ENCODE measurements at places on chromosomes 7 and 10.

GRCh38 chr7:33221390-33221789, 92.0 kb downstream of the BBS9 start:
- DNase-seq, result no peak

- DNase-seq, result no peak
Measured at GRCh38 chr7:82319674-82320118, 123.9 kb downstream of the CACNA2D1 start.

DNA sequence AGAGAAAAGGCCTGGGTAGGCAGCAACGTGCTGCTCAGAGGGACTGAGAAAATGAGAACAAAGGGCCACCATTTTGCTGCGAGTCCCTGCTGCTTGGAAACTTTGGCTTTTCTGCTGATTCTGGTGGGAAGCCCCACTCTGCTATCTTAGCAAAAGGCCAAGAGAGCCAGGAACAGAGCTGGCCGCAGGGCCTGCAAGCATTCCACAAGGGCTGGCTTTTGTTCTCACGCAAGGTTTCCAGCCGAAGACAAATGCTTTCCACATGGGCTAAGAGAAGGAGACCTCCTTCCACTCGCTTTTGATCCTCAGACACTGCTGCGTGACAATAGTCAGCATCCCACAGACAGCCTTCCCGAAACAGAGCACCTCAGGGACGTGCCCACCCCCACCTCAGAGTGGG, 163.1 kb downstream of the ARHGAP12 start:
- DNase-seq, result no peak

- peak; percentile 43 for DNase-seq
Measured at GRCh38 chr10:32959006-32959920, 1.2 kb upstream of the ITGB1 start.

DNA sequence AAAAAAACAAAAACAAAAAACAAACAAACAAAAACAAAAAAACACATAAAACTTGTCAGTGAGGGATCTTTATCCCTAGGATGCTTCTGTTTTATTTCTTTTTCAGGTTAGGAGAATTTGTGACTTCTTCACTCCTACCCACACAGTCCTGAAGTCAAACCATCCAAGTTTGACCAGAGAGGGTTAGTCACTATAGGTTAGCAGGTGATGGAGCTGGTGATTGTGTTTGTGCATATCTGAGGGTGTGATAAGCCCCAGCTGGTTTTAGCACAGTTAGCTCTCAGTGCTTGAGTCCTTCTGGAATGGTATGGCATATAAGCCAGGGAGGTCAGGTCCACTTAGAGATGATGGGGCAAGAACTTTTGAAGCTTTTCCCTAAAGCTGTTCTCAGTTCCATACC, 11.8 kb upstream of the IKZF1 start:
- no peak for DNase-seq

- no peak for DNase-seq
Measured at GRCh38 chr10:125592897-125593296, 90.1 kb downstream of the TEX36 start.

- no peak for DNase-seq
Measured at GRCh38 chr10:75106242-75106641, 5.2 kb upstream of the SAMD8 start.

All from natural killer cell (primary cell).